ENCODE measurements at places on chromosomes 13 and 19.
A peak's percentile ranks its signal among the peaks of the same experiment; 100 is the strongest.

GRCh38 chr13:61192826-61193225 lies 222.8 kb downstream of the PCDH20 start:
- DNase-seq, result no peak

DNA sequence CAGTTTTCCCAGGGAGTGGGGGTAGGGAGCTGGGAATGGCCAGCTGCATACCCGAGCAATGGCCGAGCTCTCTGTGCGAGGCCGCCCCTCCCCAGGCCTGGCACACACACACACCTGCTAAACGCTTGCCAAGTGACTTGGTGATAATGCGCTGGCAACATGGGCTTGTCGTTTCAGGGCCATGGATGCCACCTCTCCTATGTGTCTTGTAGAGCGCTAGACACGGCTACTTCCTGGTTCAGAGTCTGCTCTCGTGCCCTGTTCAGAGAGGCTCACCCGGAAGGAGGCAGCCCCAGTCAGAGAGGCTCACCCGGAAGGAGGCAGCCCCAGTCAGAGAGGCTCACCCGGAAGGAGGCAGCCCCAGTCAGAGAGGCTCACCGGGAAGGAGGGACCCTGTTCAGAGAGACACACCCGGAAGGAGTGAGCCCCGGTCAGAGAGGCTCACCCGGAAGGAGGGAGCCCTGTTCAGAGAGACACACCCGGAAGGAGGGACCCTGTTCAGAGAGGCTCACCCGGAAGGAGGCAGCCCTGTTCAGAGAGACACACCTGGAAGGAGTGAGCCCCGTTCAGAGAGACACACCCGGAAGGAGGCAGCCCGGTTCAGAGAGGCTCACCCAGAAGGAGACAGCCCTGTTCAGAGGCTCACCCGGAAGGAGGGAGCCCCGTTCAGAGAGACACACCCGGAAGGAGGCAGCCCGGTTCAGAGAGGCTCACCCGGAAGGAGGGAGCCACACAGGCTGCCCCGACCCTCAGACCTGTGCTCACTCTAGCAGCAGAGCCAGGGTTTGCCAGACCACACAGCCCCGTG lies 4.2 kb downstream of the ADPRHL1 start:
- DNase-seq, result no peak

GRCh38 chr19:10353793-10354391 lies 14.5 kb upstream of the ICAM3 start:
- no peak for DNase-seq

DNA sequence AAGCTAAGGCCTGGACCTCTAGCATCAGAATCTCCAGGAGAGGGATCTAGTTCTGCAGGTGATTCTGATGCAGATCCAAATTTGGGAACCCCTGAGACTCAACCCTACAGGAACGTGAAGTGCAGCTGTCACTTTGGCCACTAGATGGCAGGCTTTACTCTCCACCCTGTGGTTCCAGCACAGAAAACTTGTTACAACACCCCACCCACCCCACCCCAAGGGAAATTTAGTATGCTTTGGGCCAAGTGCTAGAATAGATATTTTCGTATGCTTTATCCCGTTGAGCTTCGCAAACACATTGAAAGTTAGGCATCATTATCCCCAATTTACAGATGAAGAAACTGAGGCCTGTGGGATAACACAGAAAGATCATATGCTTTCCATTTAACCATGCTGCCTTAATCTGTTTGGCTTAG lies 232.0 kb downstream of the B3GLCT start:
- DNase-seq, result peak; percentile 1

GRCh38 chr19:27679399-27679798 lies 1533.6 kb downstream of the UQCRFS1 start:
- DNase-seq, result no peak

GRCh38 chr19:51695702-51696315 lies 2.7 kb downstream of the SPACA6 start:
- DNase-seq, result no peak

DNA sequence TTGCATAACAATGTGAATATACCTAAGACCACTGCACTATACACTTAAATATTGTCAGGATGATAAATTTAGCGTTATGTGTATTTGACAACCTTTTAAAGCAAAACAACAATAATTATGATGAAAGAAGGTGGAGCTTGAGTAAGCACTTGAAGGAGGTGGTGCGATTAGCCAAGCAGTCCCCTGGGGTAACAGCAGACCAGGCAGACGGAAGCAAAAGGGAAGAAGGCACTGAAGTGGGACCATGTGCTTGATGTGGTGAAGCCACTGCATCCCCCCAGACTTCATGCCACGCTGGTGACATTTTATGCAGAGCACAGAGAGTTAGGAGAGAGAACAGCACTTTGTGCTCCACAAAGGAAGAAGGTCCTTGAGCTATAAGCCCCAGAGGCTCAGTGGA lies 58.3 kb upstream of the ZNF507 start:
- DNase-seq, result no peak

GRCh38 chr13:34863360-34864135 lies 78.5 kb upstream of the NBEA start:
- DNase-seq, result no peak

DNA sequence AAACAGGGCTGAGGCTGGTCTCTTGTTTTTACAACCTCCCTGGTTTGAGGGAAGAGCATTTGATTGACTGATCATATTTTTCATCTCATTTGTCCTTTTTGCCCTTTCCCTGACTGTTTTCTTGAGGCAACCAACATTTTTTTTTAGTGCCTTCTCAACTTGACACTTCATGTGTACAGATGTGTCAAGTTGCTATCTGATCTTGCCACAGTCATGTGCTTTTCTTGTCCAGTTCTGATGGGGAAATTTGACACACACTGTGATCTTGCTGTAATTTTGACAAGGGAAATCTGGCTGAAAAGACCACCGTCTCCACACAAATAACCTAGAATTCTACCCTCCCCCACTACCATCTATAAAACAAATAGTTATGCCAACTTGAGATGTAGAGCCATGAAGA lies 329.6 kb downstream of the KCTD12 start:
- DNase-seq, result no peak
